Activated naive CD4-positive, alpha-beta T cell treated with Interleukin-2 at 50 U/mL for 16 hours (primary cell): ENCODE measurements at places on chromosomes 12 and 14.

GRCh38 chr12:47014474-47014873, 64.9 kb upstream of the PCED1B start:
- no peak for DNase-seq

GRCh38 chr14:25042362-25043299, 7.3 kb downstream of the STXBP6 start:
- DNase-seq = no peak

- no peak for DNase-seq
These were observed 875 bp downstream of the IRAK3 start for GRCh38 chr12:66189889-66190288.

DNA sequence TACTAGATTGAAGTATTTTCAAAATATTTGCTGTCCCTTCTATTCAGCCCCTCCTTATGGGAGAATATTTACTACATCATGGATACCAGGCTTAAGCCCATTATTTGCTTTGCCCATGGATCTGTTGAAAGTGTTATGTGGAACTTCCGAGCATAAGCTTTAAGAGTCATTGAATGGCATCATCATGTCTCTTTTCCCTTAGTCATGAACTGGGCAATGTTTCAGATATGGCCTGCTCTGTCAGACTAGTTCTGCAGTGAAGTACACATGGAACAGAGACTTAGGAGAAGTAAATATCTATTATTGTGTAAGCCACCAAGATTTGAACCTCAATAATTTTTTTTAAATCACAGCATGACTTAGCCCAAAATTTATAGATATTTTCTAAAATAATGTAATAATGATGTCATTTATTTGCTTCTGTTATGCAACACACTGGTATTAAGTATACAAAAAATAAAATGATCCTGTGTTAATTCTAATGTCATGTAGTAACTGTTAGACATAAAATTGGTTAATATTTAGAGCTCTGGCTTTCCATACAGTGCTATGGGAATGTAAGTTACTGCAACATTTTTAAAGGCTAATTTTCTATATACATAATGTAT, 1097.3 kb downstream of the SLC16A7 start:
- no peak for DNase-seq

DNA sequence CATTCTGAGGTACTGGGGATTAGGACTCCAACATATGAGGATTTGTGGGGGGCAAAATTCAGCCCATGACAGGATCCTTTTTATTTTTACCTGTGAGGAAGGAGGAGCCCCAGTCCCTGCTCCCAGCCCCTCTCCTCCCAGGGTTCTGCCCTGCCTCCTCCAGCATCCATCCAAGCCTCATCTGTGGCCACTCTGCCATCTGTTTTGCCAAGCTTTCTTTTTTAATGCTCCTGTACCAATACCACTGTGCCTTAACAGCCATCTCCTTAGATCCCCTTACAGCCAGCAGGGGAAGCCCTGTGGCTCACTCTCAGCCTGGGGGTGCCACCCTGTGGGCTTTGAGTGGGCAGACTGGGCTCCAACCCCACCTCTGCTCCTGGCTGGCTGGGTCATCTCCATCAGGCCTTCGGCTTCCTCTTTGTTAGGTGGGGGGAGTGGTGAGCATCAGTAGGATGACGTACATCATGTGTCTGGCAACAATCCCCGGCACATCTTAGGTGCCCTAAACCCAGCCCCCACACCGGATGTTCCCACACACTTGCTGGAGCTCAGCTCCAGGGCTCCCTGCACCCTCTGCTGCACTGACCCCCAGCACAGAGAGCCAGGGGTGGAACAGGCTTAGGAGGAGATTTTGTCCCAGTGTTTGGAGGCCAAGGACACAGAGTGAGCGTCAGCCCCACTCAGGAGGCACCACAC, 40.2 kb downstream of the CYP46A1 start:
- no peak for DNase-seq

DNA sequence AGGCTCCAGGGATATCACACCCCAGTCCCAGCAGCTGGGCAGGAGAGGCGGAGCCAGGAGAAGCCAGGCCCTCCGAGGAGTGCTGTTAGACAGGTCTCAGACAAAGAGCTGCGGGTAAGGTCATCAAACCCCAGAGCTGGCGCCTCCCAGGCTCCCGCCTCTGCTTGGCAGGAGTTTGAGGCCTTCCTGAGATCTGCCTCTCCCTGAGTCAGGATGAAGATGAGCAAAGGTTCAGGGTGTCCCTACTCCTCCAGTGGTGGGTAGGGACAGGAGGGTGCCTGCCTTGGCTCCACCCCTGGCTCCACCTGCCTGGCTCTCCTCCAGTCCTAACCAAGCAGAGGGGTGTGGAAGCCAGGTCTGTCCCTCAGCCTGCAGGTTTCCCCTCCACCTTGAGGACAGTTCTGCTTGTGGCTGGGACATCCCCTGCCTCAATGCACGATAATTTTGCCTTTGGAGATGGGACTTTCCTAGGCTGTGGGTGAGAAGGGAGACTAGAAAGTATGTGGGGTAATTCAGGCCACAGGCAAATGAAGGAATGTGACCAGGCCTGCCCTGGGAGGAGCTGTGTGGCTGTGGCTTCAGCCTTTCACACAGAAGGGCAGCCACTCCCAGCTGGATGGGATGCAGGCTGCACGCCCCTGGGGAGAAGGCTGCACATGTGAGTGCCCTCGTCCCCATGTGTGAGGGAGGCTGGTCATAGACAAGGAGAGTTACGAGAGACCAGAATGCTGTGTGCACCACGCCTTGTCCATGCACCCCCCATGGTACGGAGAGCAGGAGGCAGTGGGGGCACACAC, 2.2 kb downstream of the PLEKHG6 start:
- DNase-seq = no peak

DNA sequence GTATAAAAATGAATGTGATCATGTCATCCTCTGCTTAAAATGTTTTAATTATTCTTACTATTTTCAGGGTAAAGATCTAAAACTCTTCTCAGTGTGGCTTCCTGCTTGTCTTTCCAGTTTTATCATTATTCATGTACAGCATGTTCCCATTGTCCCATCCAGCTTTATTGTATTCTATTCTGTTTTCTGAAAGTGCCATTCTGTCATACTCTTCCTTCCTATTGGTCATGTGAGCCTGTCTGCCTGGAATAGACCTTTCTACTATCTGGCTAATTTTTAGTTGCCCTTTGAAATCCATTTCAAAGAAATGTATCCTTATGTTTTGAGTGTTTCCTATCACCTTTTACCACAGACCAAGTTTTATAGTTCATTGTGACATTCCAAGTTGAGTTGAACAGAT, 34.9 kb downstream of the PALS1 start:
- DNase-seq = no peak

- no peak for DNase-seq
These were observed 583 bp downstream of the FAM186B start for GRCh38 chr12:49604856-49605255.

GRCh38 chr12:10101648-10102220, 2.9 kb upstream of the CLEC1A start:
- DNase-seq = no peak

GRCh38 chr12:22728987-22729386, 104.0 kb downstream of the ETNK1 start:
- no peak for DNase-seq

- DNase-seq = no peak
These were observed 645.0 kb upstream of the NOVA1 start for GRCh38 chr14:27242874-27243273.

GRCh38 chr14:62665286-62665685, 380.0 kb downstream of the KCNH5 start:
- DNase-seq = no peak

- DNase-seq = no peak
These were observed 129.4 kb downstream of the SCARB1 start for GRCh38 chr12:124734224-124734788.

DNA sequence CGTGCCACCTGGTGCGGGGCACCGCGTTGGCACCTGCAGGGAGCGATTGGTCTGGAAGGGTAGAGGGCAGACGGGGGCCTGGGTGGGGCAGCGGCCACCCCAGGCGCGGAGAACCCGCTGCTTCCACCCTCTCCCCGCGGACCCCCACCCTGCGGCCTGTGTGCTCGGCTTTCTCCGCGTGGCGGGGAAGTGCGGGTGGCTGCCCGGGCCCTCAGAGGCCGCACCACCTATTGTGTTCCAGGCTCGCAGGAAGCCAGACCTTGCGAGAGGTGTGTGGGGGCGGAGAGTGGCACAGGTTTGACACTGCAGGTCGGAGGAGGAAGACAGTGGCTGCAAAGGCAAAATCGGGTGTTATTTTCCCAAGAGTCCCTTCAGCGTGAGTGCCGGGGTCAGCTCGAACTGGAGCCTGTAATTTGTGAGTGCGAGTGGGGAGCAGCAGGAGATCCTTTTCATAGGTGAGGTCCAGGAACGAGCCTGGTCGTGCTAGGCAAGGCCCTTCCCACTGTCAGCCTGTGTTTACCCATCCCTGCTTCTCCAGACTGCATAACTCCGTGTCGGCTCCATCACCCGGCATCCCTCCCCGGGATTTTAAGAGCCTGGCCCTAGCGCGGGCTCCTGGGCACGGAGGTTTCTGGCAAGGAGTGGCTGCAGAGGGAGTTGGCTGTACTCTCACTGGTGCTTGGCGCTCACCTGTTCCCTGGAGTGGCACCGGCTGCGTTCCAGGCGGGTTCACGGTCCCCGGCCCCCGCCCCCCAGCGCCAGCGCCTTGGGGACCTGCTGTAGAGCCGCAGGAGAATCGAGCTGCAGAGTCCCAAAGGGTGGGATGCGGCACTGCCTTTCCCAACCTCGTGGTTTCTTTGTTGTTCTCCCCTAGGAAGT, 935 bp downstream of the TBC1D30 start:
- peak; percentile 8 for DNase-seq

DNA sequence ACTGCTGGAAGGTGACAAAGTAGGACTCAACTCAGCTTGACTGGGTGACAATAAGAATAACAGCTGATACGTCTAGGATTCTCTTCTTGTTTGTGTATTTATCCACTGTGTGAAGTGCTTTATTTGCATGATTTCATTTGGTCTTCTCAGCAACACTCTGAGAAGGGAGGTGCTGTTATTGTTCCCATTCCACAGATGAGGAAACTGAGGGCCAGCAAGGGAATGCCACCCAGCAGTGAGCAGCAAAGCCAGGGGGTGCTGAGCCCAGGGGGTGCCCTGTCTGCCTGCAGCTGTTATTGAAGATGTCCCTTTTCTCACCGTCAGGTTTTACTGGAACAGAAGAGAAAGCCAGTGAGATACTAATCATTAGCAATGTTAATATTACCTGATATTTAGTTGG, 62.8 kb downstream of the RNFT2 start:
- no peak for DNase-seq

DNA sequence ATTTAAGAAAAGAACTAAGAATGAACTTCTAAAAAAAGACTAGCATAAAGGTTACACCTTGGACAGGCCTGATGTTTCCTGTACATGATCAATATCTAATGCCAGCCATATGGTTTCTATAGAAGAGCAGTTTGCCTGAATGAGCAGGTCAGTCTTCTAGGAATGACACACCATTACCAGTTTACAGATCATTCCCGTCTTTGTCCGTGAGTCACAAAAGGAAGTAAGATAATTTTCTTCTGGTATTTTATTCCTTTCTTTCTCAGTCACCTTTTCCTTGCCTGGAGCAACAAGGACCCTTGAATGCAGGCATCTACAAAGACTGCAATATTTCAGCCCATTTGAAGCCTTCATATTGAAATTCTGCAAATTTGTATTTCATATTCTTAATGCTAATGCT, 44.6 kb upstream of the CNTN1 start:
- DNase-seq = no peak

DNA sequence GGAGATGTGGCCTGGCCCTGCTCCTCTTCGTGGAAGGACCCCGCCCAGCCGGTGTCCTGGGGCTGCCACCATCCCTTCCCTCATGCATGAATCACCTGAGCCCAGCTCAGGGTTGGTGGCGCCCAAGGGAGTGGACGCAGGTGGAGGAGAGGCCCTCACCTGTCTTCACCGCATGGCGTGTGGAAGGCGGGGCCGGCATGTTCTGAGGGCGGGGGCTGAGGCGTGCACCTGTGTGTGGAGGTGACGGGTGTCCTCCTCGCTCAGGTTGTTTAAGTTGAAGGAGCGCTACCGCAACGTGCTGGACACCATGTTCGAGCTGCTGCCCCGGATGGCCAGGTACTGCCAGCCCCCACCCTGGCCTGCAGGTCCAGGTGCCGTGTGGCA, 47.0 kb downstream of the SLC8B1 start:
- no peak for DNase-seq

DNA sequence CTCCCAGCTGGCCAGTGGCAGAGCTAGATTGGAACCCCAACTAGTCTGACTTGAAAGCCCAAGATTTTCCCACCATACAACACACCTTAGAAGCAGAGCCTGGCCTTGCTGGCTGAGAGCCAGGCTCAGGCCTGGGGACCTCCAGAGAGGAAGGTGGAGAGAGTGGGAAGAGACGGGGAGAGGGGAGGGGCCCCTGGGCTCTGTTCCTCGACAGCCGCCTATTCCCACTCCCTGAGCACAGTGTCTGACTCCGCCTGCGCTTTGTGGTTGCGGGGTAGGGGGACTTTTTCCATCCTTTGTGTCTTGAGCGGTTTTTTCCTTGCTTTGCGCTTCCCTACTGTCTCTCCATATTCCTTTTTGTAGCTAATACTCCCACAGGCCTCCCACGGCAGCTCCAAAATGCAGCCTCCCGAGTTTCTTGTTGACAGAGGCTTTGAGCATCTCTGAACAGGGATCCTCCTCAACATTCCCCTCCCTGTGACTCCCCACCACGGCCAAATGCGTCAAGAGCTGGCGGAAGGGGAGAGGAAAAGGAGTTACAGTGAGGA, 4.0 kb upstream of the KCNH3 start:
- DNase-seq = no peak

GRCh38 chr14:90620568-90621077, 195.6 kb downstream of the TTC7B start:
- DNase-seq = no peak

- DNase-seq = no peak
These were observed 151.6 kb downstream of the SEC23A start for GRCh38 chr14:38951451-38951850.

- no peak for DNase-seq
These were observed 13.5 kb upstream of the ACTR6 start for GRCh38 chr12:100187068-100187467.

- no peak for DNase-seq
These were observed 12.0 kb downstream of the VDR start for GRCh38 chr12:47892819-47893218.

DNA sequence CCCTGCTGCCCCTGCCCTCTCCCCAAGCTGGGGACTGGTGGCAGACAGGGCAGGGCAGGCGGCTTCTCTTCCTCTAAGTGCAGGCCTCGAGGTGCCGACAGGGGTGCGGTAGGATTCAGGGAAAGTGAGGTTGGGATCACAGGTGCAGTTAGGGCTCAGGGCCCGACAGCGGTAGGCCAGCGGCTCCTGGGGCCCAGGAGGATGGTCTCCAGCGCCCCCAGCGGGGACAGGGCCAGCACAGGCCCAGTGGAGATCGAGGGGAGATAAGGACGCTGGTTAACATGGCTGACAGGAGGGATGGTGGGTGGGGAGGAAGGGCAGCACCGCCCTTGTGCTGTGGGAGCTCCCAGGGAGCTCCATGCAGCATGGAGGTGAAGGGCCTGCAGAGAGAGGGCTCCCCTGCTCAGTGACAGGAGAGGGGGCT, 935 bp upstream of the CRIP1 start:
- peak; percentile 63 for DNase-seq
